NCI-H1092 treated with DMSO at 0.1 percent for 48 hours (cell line): ENCODE measurements at places on chromosomes 6 and 20.
A peak's percentile ranks its signal among the peaks of the same experiment; 100 is the strongest.

DNA sequence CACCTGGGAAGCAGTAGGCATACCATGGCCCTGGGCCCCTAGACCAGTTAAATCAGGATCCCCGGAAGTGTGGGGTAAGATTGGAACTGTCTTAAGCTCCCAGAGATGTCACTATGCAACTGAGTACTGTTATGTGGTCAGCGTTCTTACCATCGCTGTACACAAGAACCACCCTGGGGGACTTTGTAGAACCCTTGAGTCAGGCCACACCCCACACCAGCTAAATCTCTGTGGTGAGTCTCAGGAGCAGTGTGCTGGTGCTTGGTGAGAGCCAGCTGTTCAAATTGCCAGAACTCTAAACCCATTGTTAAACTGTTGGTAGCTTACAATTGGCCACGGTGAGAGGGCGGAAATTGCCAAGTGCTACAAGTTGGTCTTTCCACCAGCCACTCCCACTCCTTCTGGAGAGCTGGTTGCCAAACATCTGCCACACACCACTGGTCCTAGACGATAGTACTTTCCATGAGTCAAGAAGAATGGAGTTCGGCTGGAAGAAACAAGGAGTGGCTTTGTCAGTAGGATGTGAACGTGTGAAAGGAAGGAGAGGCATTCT is 80.5 kb upstream of the SYNDIG1 start:
- no peak for DNase-seq

DNA sequence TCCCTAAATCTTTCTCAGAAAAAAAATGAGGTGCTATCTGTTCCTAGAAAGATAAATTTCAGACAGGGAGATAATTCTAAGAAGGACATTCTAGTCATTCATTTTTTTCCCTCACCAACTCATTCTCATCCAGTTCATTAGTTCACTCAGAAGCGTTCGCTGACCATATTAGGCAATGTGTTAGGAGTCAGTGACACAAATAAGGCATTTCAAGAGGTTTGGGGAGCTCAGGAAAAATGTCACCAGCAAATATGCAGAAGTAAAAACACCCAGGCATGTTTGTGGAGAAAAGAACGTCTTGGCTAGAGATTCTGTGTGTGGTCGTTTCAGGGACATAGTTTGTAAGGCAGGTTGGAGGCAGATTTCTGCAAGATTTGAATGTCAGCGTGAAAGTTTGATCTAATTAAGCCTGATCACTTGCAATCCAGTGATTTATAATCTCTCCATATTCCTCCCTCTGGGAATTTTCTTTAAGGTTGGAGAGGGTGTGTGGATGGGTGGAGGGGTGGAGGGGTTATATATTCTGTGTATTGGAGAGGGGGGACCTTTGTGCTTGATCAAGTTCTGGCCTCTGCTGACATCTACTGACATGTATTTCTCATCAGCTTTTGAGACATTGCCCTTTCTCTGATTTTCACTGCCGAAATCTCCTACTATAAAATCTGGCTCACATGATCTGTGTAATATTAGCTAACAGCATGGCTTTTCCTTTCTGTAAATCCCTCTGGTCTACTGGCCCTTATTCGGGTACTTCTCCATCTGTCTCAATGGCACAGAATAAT is 3.6 kb downstream of the MYCT1 start:
- no peak for DNase-seq

- no peak for DNase-seq
These were observed 20.4 kb upstream of the RAB23 start for GRCh38 chr6:57242505-57242904.

DNA sequence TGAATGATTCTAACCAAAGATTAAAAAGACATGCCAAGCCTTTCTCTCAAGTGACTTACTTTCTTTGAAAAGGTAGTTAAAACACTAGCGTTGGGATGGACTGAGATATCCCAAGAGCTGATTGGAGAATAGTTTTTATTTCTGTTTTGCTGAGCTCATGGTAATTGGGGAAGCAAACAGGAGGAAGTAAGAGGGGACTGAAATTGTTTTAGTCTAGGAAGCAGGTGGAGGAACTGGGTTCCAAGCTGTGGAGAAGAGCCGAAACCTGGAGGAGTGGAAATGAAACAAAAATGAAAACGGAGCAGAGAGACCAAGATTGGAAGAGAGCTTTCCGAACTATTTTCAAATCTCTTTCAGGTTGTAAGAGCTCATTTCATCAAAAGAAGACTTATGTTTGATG is 59.9 kb upstream of the TENT5A start:
- no peak for DNase-seq

GRCh38 chr6:82521861-82522260 is 158.2 kb downstream of the TPBG start:
- DNase-seq: no peak

- no peak for DNase-seq
These were observed 196.1 kb downstream of the UBE3D start for GRCh38 chr6:82869493-82869892.

DNA sequence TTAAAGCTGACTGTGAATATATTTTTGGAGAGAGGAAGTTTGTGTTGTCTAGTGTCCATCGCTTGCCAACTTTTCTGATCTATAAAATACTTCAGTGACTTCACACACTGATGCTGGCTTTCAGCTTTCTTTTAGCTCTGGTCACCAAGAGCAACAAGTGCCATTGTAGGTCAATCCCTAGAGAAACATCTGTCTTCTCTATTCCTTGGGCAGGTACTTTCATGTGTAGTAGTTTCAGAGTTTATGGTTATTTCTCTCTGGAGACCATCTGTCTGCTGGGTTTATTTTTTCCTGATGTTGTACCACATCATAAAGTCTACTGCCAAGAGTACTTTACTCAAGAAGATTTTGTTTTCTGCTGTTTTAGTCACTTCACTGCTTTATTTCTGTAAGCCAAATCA is 249.9 kb downstream of the KHDC1L start:
- DNase-seq: peak; percentile 29

DNA sequence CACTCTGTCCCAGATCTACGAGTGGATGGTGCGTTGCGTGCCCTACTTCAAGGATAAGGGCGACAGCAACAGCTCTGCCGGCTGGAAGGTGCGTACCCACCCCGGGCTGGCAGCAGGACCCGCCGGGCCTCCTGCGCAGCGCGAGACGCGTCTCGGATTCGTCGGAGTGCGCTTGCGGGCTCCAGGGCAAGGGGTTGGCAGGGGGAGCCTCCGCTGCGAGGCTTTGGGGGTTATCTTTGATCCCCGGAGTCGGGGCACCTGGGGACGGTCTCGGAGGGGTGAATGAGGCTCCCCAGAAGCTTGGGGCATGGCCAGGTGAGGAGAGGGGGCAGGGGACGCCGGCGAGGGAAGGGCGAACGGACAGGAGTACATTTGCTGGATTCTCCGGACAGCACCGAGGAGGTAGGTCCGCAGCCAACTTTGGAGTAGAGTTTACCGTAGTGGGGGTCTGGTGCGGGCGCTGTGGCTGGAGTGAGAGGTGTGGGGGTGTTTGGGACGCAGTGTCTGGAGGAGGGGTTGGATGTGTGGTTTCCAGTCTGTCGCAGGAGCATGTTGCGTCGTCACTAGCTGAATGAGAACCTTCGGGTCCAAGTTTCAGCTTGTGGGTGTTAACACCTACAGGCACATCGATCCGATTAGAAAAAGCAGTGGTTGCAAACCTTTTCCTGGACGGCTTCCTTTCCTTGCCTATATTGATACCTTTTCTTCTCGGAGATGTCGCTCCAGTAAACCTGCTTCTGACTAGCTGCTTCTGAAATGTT is 1.2 kb downstream of the FOXO3 start:
- DNase-seq: no peak

- peak; percentile 41 for DNase-seq
These were observed 495.4 kb downstream of the CDH26 start for GRCh38 chr20:60453388-60454246.
